ENCODE measurements at places on chromosomes 6 and 20.

DNA sequence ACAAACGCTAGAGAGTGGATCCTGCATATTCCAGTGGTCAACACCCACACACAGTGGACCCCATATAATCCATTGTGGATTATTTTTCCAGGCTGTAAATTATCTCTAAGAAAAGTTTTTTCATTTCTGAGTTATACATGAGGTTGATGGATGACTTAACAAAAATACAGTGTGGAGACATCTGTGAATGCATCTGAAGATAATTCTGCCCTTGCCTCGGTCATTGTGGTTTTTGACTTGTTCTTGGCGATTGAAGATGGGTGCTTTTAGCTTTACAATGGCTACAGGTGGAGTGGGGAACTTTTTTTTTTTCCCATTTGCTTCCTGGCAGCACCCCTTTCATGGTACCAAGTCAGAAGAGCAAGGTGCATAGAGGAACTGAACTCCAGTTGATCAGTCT lies 242.7 kb downstream of the MYLK4 start:
- DNase-seq, result no peak

DNA sequence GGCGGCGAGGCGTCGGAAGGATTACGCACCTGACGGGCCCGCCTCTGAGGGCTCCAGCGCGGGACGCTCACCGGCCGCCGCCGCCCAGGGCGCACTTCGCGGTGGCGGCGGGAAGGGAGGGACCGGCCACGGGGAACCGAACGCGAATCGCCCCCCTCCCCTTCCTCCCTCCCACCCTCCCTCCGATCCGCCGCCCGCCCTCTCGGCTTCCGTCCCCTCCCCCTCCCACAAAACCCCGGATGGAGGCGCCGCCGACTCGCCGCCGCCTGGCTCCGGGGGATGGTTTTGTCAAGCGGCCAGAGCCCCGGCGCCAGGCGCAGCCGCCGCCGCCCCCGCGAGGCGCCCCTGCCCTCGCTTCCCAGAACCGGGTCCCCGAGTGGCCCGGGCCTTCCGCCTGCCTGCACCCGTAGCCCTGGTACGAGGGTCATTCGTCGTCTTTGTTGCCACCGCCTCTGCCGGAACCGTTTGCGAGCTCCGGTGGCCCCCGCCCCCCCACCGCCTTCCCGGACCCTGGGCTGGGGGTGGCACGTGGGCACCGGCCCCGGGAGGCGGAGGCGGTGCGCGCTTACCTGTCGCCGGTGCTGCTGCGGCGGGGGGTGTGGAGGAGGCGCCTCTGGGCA lies 398 bp downstream of the ZBTB2 start:
- DNase-seq, result peak; percentile 58

GRCh38 chr6:35058865-35059522 lies 82.1 kb downstream of the TCP11 start:
- DNase-seq, result no peak

GRCh38 chr6:76771059-76771634 lies 692.1 kb downstream of the HTR1B start:
- no peak for DNase-seq

- no peak for DNase-seq
Measured at GRCh38 chr6:39935241-39935640, 979 bp upstream of the MOCS1 start.

- no peak for DNase-seq
Measured at GRCh38 chr6:88298066-88298845, 132.1 kb upstream of the CNR1 start.

GRCh38 chr20:26214991-26215390 lies 518.3 kb upstream of the ZNF337 start:
- DNase-seq, result no peak

DNA sequence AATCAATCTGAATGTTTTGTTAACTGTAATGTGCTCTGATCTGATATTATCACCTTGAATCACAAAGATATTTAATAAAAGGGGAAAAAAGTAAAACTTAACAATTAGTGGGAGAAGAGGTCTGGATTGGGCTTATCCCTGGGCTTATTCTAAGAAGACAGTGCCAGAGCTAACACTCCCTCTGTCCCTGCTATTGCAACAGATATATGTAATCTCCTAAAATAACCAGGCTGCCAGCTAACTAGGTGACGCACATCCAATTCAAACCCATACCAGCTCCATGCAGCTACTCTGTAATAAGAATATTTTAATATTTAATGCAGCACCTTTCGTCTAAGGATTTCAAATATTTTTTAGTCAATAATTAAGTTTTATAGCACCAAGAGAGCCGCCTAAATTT lies 330.1 kb upstream of the MARCKS start:
- DNase-seq, result no peak

GRCh38 chr6:40352527-40353170 lies 234.5 kb downstream of the LRFN2 start:
- no peak for DNase-seq

DNA sequence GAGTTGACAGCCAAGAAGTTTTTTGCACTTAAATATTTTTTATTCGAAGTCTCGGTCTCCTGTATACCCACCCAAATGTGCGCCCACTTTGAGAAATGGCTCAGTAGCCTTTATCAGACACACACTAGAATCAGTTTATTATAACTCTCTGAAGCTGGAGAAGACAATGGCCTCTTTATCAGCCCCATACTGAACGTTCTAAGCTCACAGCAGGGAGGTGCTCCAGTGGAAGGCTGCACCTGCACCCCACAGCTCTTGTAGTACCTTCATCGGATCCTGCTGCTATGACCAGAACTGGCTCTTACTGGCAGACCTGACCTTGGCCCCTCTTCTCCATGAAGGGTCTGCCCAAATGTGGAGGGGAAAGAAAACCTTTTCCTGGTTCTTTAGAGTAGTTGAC lies 165.0 kb upstream of the SCGN start:
- DNase-seq, result no peak

DNA sequence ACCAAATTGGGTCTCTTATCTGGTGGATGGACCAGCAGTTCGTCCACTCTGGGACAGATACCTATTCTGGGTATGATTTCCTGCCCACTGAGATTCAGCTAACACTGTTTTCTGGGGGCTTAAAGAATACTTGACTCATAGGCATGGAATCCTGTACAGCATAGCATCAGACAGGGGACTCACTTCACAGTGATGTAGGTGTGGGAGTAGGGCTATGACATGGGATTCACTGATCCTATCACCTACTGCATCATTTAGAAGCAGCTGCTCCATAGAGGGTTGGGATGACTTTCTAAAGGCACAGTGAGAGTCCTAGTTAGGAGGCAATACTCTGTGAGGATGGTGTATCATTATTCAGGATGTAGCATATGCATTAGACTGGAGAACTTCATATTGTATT lies 74.5 kb upstream of the AHI1 start:
- no peak for DNase-seq

DNA sequence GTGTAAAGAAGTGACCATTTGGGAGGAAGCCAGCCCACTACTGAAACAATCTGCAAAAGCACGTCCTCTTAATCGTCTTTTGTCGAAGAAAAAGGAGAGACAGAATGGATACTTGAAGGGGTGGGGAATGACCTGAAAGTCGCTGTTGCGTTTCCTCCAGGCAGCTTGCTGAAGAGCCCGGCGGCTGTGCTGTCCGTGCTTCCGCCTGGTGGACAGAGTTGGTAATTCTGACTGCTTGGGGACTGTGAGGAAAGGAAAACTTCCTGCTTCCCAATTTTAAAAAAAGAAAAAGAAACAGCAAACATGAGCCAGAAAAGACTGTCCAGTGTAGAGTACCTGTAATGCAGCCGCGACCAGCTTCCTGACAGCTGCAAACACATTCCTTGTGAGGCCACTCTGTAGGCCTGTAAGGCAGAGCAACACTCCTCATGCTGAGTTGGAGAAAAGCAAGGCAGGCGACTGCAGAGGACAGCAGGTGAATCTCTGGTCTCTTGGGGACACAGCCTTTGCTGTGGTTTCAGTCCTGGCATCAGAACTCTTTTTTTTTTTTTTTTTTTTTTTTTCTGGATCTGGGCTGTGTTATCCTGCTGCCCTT lies 251.1 kb upstream of the TBX18 start:
- DNase-seq, result no peak

DNA sequence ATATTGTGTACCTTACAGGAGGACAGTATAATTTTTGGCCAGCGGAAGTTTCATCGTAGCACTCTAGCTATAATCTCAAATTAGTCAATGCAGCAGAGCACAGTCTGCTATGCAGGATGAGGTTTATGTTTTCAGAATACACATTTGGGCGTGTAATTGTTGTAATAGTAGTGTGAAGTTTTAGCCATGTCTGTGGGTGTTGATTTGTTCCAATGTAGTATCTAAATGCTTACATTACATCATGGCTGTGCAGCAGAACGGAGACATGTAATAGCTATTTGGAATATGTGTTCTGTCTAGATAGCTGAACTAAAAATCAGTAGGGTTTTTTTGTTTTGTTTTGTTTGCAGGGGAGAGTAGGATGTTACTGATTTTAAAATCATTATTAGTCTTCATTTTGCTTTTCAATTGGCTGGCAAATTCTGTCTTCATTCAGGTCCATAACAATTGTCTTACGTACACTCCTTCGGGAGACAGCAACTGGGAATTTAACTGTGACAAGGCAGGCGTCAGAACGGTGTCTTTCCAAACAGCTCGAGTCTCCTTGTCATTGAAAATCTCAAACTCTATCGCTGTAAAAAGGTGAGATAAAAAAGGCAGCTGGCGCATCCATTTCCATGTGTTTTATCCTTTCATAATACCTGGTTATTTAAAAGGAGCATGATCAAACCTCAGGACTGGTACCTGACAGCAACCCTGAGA lies 65.1 kb upstream of the CDH4 start:
- DNase-seq, result no peak

DNA sequence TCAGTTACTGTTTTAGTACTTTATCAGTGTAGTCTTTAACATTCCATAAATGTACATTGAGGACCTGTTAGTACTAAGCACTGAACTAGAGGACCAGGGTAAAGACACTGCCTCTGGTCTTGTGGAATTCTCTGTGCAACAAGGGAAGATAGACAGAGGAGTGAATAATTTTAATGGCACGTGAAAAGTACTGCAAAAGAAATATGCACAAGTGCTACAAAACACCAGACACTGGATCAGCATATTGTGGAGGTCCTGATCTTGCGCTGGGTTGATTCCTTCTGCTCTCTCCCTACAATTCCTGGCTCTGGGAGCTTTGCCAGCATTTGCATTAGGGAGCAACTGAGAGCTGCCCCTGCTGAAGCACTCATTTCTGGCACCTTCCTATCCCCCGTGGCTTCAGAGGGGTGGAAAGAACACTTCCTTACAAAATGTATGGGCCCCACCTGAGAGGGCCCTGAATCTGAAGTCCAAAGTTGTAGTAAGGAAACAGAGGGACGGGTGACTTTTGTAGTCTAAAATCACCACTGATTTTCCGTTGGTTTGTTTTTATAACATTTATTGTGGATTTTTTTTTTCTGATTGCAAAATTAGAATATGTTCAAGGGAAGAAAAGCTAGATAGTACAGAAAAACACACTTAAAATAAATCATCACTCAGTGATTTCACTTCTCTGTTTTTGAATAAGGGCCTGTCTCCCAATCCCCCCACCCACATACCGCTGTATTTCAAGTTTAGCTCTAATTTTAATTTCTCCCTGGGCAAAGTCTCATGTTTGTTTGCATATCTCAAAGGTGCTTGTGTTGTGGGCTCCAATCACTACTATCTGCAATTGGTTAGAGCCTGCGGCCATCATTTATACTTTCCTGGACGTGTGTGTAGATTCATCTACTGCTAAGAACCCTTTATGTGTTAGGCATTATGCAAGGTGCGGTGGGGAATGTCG lies 4.9 kb downstream of the PKIG start:
- no peak for DNase-seq

GRCh38 chr20:23570178-23570760 lies 2.0 kb upstream of the CST9L start:
- no peak for DNase-seq

DNA sequence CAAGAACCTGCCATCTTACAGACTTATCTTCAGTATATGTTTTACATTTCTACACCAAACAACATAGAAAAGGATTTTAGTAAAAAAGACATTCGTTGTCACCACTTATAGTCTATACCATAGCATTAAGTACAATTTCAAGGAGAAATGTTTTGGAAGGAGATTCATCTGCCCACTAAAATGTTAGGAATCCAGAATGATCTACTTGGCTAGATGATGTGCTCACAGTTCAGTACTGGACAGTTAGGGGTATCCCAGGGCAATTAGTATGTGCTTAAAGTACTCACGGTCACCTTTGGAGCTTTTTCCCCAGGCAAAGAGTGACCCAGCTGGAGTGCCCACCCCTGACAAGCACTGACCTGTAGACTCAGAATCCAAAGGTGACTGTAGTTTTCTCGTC lies 222.9 kb downstream of the SLC24A3 start:
- DNase-seq, result no peak

DNA sequence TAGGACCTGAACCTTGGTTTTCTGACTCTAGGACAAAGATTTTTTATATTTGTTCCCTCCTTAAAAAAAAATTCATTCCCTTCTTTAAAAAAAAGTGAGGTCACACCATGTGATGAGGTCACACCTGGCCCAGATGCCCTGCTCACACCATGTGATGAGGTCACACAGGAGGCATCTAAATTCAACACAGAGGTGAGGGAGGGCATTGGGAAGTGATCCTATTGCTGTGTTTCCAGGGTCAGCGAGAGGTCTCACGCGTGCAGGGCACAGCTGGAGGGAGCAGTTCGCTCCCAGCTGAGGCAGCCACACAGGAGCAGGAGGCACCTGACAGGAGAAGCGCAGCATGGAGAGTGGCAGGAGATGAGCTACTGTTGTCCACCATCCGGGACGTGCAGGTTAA lies 92.5 kb downstream of the SLC22A23 start:
- no peak for DNase-seq

- no peak for DNase-seq
Measured at GRCh38 chr20:11729806-11730205, 187.9 kb upstream of the BTBD3 start.

DNA sequence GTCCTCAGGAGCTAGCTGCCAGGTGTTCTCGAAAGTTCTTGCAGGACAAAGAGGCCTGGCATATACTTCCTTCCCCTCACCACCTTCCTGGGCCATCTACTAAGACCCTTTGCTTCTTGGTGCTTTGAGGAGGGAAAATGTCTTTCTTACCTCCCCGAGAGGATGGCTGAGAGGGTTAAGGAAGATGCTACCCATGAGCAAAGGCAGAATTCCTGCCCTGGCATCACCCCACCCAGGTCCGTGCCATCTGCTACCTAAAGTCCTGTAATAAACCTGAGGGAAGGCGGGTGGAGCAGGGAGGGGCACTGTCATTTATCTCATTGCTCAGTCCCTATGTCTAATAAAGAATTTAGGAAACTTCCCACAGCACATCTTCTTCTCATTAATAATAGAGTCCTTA lies 16.2 kb downstream of the GFOD1 start:
- no peak for DNase-seq

All from stimulated activated CD4-positive, alpha-beta T cell treated with anti-CD3 and anti-CD28 coated beads, Interleukin-15, amount 100 ng/mL, for 48 hours (primary cell).